IMR-90 (cell line): ENCODE measurements at places on chromosomes 7 and 10. TPM values are rescaled to one million over a fixed set of nuclear protein-coding genes. Genes with fewer than 3 reads are reported as not detected.

The PHYHIPL gene
- total RNA-seq = not detected in 2 replicates

The CLCN1 gene
- total RNA-seq = not detected in 2 replicates

The C7orf33 gene
- total RNA-seq = not detected in 2 replicates

The OGDHL gene
- total RNA-seq = under 0.01 and 0.18 TPM in 2 replicates

The FAM200A gene
- total RNA-seq = 5.9 and 10.3 TPM in 2 replicates

The ZC3HAV1 gene
- total RNA-seq = 20.6 and 22.4 TPM in 2 replicates

The LAMB1 gene
- 117 TPM in 2 replicates for total RNA-seq

The CPEB3 gene
- 0.18 and 0.28 TPM in 2 replicates for total RNA-seq

- no peaks in the 10 kb centered on the region for H3K27me3 ChIP-seq
- DNase-seq = no peak
- H3K4me1 ChIP-seq = no peaks in the 10 kb centered on the region
- no peak overlapping the region for H3K27ac ChIP-seq
- no peak overlapping the region for H3K4me3 ChIP-seq
- no peaks in the 10 kb centered on the region for H3K36me3 ChIP-seq
Measured at GRCh38 chr10:127600479-127600878, 51.4 kb downstream of the NPS start.

DNA sequence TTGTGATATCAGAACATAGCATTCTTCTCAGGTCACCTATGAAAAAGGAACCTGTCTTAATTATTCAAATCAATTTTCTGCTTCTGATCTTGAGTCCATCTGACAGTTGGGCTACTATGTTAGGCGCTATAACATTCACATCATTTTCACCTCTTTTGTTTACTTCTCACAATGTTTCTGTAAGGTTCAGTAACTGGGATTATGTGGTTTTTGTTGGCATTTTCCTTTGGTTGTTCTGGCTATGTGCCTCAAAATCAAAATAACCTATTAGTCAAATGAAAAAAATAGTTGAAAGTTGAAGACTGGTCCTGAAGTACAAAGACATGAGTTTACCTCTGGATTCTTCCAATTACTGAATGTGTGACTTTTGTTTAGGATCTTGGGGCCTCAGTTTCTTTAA, 221.3 kb upstream of the SMIM30 start:
- DNase-seq = no peak
- H3K27ac ChIP-seq = no peak overlapping the region
- H3K4me1 ChIP-seq = no peaks in the 10 kb centered on the region
- no peaks in the 10 kb centered on the region for H3K36me3 ChIP-seq
- no peak overlapping the region for H3K4me3 ChIP-seq

DNA sequence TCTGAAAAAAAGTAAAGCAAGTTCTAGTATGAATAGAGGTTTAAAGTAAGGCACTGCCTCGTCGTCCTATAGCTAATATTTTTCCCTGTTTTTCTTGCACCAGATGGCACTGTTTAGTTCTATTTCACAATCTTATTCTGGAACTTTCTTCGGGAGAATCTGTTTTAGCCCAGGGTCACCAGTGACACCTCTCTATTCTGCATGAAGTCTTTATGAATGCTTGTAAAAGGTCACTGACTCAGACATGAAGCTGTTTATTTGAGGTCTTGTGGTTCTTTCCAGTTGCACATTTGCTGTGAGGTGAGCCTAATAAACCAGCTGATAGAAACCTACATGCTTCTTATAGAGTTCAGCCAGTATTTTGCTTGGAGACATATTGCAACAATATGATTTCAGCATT, 444.3 kb downstream of the AUTS2 start:
- H3K4me3 ChIP-seq = no peak overlapping the region
- no peaks in the 10 kb centered on the region for H3K4me1 ChIP-seq
- H3K27me3 ChIP-seq = no peaks in the 10 kb centered on the region
- no peak overlapping the region for H3K27ac ChIP-seq
- no peaks in the 10 kb centered on the region for H3K36me3 ChIP-seq

DNA sequence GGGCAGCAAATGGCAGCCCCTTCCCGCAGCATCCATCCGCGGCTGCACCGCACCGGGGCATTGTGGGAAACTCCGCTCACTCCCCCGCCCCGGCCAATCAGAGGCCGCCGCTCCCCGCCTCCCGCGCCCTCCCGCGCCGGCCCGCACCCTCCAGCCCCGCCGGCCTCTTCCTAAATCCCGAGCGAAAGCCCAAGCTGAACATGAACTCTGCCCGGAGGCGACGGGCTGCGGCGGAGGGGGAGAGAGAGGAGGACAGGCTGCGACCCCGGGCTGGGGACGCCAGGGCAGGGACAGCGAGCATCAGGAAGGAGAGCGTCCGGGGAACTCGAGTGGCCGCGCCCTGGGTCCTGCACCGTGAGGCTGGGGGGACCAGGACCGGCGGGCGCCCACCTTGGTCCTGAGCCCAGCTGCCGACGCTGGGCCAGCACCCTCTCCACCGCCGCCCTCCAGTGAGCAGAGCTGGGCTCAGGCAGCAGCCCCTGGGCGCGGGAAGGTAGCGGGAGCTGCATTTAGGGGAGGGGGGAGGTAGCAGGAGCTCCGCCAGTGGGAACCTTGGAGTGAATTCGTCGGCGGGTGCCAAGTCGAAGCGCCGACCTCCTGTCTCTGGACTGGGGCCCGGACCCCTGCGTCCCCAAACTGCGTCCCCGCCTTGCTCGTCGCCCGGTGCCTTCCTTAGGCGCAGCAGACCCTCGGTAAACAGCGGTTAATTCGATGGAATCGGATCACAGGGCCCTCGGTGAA, at the start of gene DGKI:
DGKI (minus strand) TSS at position 148 of the 741 bp plus-strand sequence.
- H3K27ac ChIP-seq = no peak within 1 kb of the TSS
- H3K4me3 ChIP-seq = peak within 1 kb of the TSS; percentile 37
- 0 out of 2 replicates have a peak, but pooled peaks cover under 1% of the 10 kb centered on the region for H3K36me3 ChIP-seq
- peaks cover 12% of the 10 kb centered on the region; the same call in 1 of the 2 replicates for H3K4me1 ChIP-seq
- DNase-seq = no peak

GRCh38 chr10:98030093-98030821, at the start of gene CRTAC1:
CRTAC1 (minus strand) TSS chr10:98030621; CDS start chr10:98030472, 149 bp downstream.
- H3K36me3 ChIP-seq = no peaks in the 10 kb centered on the region
- no peak within 1 kb of the TSS for H3K27ac ChIP-seq
- no peak within 1 kb of the TSS for H3K4me3 ChIP-seq
- peaks cover 58% of the 10 kb centered on the region for H3K27me3 ChIP-seq
- no peaks in the 10 kb centered on the region for H3K4me1 ChIP-seq

- peak; percentile 52 for DNase-seq
- H3K4me1 ChIP-seq = no peaks in the 10 kb centered on the region
- H3K4me3 ChIP-seq = no peak overlapping the region
Measured at GRCh38 chr10:71357792-71358265, 38.8 kb downstream of the SLC29A3 start.

DNA sequence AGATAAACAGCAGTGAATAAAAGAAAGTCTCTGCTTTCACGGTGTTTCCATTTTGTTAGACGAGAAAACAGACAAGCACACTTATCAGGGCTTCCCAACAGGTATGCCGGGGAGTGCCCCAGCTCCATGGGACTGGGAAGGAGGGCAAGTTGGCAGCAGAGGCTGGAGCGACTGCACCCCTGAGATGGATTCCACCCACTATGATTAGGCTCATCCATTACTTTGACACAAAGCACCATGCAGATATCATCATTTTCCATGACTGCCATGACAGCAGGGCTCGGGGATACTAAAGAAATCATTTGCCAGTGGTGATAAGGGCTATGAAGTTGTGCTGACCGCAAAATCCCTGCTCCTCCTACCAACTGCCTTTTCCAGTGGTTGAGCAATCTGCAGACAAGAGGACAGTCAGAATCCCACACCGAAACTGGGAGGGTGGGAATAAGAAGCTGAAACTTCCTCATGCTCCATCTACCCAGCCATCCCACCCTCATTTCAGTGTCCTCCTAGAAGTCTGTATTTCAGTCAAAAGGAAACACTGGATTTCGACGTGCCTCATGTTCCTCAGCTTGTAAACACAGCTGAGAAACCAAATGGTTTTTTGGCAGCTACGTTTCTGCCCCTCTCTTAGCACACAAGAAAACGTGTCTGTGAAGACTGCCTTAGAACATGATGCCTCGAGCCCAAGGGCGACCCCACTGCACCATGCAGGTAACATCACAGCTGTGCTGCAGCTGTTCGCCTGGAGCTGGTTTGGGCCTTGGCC, 15.5 kb downstream of the CREB3L2 start:
- H3K4me3 ChIP-seq = no peak overlapping the region
- peak; percentile 90 for DNase-seq

GRCh38 chr10:515674-516073, 173.8 kb downstream of the DIP2C start:
- peaks cover 3% of the 10 kb centered on the region for H3K4me1 ChIP-seq
- no peak overlapping the region for H3K4me3 ChIP-seq
- H3K27ac ChIP-seq = no peak overlapping the region
- H3K27me3 ChIP-seq = no peaks in the 10 kb centered on the region
- H3K36me3 ChIP-seq = peaks cover 7% of the 10 kb centered on the region
- no peak for DNase-seq

DNA sequence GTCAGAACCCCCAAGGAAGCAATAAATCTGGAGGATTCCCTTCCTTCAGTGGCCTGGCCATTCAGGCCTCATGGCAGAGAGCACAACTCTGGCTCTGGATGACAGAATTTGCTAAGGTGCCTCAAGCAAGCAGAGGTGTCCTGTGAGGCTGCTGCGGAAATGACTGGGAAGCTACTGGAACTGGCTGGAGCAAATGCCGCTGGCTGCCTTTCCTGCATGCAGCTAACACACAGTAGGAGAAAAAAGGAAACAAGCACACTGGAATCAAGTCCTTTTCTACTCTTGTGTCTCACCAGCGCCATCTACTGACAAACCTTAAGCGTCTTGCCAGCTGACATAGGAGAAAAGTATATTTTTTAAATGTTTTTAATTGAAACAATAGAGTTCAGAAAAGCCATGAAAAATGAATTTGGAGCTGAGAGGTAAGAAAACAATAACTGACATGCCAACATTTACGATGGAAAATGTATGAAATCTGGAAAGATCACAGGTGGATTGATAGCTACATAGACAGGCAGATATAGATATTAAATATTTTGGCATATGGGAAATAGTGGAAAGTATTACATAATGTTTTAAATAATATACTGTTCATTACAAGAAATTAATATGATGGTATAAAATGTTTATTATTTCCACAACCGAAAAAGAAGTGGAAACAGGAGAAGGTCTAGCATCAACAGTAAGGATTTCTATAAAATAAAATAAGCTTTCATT, 951.6 kb downstream of the ANKRD7 start:
- no peaks in the 10 kb centered on the region for H3K36me3 ChIP-seq
- H3K27me3 ChIP-seq = no peaks in the 10 kb centered on the region
- DNase-seq = peak; percentile 42
- H3K4me3 ChIP-seq = no peak overlapping the region
- H3K4me1 ChIP-seq = no peaks in the 10 kb centered on the region

- no peaks in the 10 kb centered on the region for H3K4me1 ChIP-seq
- H3K36me3 ChIP-seq = no peaks in the 10 kb centered on the region
- no peak overlapping the region for H3K27ac ChIP-seq
- H3K27me3 ChIP-seq = no peaks in the 10 kb centered on the region
Measured at GRCh38 chr7:37537439-37537838, 88.8 kb upstream of the ELMO1 start.

- peak; percentile 17 for DNase-seq
- no peaks in the 10 kb centered on the region for H3K27me3 ChIP-seq
- H3K36me3 ChIP-seq = no peaks in the 10 kb centered on the region; the same call in 1 of the 2 replicates
- H3K4me1 ChIP-seq = peaks cover 4% of the 10 kb centered on the region; the same call in 1 of the 2 replicates
- peak overlapping the region; percentile 74 for H3K27ac ChIP-seq
- no peak overlapping the region for H3K4me3 ChIP-seq
Measured at GRCh38 chr7:31957756-31958155, 112.5 kb downstream of the PDE1C start.

DNA sequence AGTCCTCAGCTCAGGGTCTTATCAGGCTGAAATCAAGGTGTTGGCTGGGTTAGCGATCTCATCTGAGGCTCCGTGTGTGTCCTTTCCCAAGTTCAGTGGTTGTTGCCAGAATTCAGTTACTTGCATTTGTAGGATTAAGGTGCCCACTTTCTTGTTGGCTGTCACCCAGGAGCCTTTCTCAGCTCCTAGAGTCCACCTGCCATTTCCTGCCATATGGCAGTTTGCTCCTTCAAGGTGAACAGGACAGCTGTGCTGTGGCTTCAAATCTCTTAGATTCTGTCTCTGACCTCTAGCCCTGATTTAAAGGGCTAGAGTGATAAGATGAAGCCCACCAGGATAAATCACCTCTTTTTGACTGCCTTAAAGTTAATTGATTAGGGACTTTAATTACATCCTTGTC, 1.0 kb upstream of the HIF1AN start:
- no peak overlapping the region for H3K27ac ChIP-seq
- H3K27me3 ChIP-seq = no peaks in the 10 kb centered on the region
- no peak overlapping the region for H3K4me3 ChIP-seq
- H3K4me1 ChIP-seq = peaks cover 4% of the 10 kb centered on the region

- H3K36me3 ChIP-seq = no peaks in the 10 kb centered on the region
- no peaks in the 10 kb centered on the region for H3K27me3 ChIP-seq
- DNase-seq = no peak
- no peak overlapping the region for H3K4me3 ChIP-seq
Measured at GRCh38 chr7:122256046-122256445, 48.5 kb downstream of the FEZF1 start.

DNA sequence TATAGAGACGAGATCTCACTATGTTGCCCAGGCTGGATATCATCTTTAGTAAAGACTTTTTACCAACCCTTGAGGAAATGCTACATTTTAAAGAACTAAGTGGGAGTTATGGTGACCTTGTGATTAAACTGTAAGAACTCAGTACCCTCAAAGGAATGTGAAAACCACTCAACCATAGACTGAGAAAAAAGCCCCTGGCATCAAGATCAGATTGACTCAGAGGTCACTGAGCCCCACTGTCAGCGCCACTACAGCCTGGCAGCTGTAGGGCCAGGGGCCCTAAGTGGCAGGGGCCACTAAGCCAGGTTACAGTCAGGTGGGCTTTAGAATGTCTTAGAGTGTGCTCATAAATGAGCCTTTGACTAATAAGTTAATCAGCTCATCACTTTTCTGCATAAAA, 55.9 kb downstream of the APBB1IP start:
- no peak overlapping the region for H3K4me3 ChIP-seq
- no peaks in the 10 kb centered on the region for H3K4me1 ChIP-seq
- no peak for DNase-seq
- H3K27ac ChIP-seq = no peak overlapping the region
- H3K36me3 ChIP-seq = no peaks in the 10 kb centered on the region

GRCh38 chr7:153507885-153508284, 544.3 kb upstream of the DPP6 start:
- no peaks in the 10 kb centered on the region for H3K27me3 ChIP-seq
- H3K27ac ChIP-seq = no peak overlapping the region
- no peaks in the 10 kb centered on the region for H3K36me3 ChIP-seq
- H3K4me1 ChIP-seq = no peaks in the 10 kb centered on the region
- DNase-seq = no peak

DNA sequence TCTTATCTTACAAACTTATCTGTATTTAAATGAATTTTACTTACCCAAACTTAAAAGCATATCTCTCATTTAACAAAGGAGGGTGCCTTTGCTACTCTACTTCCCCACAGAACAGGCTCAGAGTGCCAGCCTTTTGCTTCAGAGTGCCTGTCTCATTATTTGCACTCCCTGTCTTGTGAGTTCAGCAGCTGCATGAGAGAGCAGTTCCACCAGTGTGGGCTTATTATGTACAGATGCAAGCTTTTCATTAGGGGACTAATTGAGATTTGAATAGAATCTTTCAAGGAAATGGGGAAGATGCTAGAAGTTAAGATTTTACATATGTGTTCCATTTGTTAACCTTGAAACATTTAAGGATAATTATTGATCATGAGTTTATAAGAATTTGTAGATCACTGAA, 310.2 kb upstream of the LRRN3 start:
- H3K4me1 ChIP-seq = no peaks in the 10 kb centered on the region
- no peak overlapping the region for H3K4me3 ChIP-seq
- no peaks in the 10 kb centered on the region for H3K36me3 ChIP-seq
- no peak overlapping the region for H3K27ac ChIP-seq
